ENCODE measurements at places on chromosomes 16 and 17. TPM values are rescaled to one million over a fixed set of nuclear protein-coding genes. Genes with fewer than 3 reads are reported as not detected.

GRCh38 chr17:3679531-3680126 is 11.0 kb downstream of the EMC6 start:
- H3K27me3 ChIP-seq, result peaks cover 9% of the 10 kb centered on the region
- DNase-seq, result no peak
- H3K4me1 ChIP-seq, result no peaks in the 10 kb centered on the region
- H3K36me3 ChIP-seq, result no peaks in the 10 kb centered on the region
- H3K27ac ChIP-seq, result no peak overlapping the region

GRCh38 chr17:21358682-21359482 is 17.3 kb upstream of the KCNJ12 start:
- no peak overlapping the region for H3K4me3 ChIP-seq
- no peak overlapping the region for H3K27ac ChIP-seq
- H3K27me3 ChIP-seq, result no peaks in the 10 kb centered on the region
- no peaks in the 10 kb centered on the region for H3K36me3 ChIP-seq

GRCh38 chr16:87332150-87332549 is 15.0 kb upstream of the C16orf95 start:
- H3K27ac ChIP-seq, result no peak overlapping the region
- no peaks in the 10 kb centered on the region for H3K27me3 ChIP-seq
- no peak overlapping the region for H3K4me3 ChIP-seq
- H3K4me1 ChIP-seq, result no peaks in the 10 kb centered on the region

- no peaks in the 10 kb centered on the region for H3K36me3 ChIP-seq
- no peak overlapping the region for H3K4me3 ChIP-seq
- DNase-seq, result peak; percentile 54
- peaks cover 11% of the 10 kb centered on the region for H3K4me1 ChIP-seq
- H3K27ac ChIP-seq, result peak overlapping the region; percentile 50
Observed at GRCh38 chr16:11264155-11264832, 4.8 kb downstream of the TNP2 start.

GRCh38 chr17:31413874-31414549 is 22.5 kb downstream of the RAB11FIP4 start:
- no peak overlapping the region for H3K4me3 ChIP-seq
- no peaks in the 10 kb centered on the region for H3K36me3 ChIP-seq
- no peaks in the 10 kb centered on the region for H3K4me1 ChIP-seq
- no peak for DNase-seq
- no peaks in the 10 kb centered on the region for H3K27me3 ChIP-seq
- no peak overlapping the region for H3K27ac ChIP-seq

- H3K4me1 ChIP-seq, result no peaks in the 10 kb centered on the region
- no peak overlapping the region for H3K27ac ChIP-seq
- no peak for DNase-seq
- peaks cover 6% of the 10 kb centered on the region for H3K27me3 ChIP-seq
- H3K36me3 ChIP-seq, result no peaks in the 10 kb centered on the region
Observed at GRCh38 chr16:24609417-24609739, 70.0 kb downstream of the RBBP6 start.

GRCh38 chr16:52537516-52537915 is 9.4 kb downstream of the TOX3 start:
- no peaks in the 10 kb centered on the region for H3K4me1 ChIP-seq
- no peak overlapping the region for H3K4me3 ChIP-seq
- H3K27me3 ChIP-seq, result no peaks in the 10 kb centered on the region
- no peaks in the 10 kb centered on the region for H3K36me3 ChIP-seq
- no peak overlapping the region for H3K27ac ChIP-seq

- no peaks in the 10 kb centered on the region for H3K4me1 ChIP-seq
- no peak for DNase-seq
- peaks cover 83% of the 10 kb centered on the region for H3K27me3 ChIP-seq
- no peak overlapping the region for H3K4me3 ChIP-seq
Observed at GRCh38 chr16:86502856-86503748, 7.2 kb upstream of the FOXF1 start.

DNA sequence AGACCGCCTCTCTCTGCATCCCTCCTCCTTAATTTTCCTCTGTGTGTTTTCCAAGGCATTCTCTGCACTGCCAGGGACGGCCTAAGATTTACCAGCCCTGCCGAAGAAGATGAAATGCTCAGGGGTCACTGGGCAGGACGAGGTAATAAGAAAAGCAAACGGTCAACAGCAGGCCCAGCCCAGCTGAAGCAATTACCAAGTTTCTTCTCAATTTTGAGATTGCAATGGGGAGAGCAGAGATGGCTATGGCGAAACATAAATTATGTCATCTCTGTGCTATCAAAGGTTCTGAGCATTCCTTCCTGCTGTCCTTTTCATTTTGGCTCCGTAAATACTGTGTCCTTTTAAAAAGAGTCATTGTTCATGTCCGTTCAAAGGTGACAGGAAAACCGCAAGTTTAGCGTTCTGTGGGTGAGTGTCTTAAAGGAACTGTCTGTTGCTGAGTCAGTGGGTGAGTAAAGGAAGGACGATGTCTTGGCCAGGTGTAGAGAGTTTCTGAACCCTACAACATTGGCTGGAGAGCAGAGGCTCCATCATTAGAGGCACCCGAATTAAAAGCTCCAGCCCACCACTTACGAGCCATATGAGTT is 753.9 kb upstream of the EEF2KMT start:
- no peaks in the 10 kb centered on the region for H3K27me3 ChIP-seq
- no peak for DNase-seq

GRCh38 chr16:26497896-26498295 is 568.8 kb upstream of the C16orf82 start:
- H3K4me3 ChIP-seq, result no peak overlapping the region
- no peaks in the 10 kb centered on the region for H3K4me1 ChIP-seq
- no peak overlapping the region for H3K27ac ChIP-seq
- H3K36me3 ChIP-seq, result no peaks in the 10 kb centered on the region
- DNase-seq, result no peak

DNA sequence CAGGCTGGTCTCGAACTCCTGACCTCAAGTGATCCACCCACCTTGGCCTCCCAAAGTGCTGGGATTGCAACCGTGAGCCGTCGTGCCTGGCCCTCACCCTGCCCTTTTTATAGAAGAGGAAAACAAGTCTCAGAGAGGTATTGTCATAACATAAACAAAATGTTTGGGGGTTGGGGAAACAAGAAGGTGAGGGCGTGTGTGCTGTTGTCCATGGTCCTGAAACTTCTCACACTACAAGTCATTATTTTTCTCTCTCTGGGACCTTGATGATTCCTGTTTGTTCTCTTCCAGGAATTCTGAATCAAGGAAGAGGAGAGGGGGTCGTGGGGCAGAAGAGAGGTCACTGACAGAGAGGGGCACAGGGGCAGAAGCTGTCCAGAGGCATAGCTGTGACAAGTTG is 160.2 kb upstream of the LHX1 start:
- peaks cover 3% of the 10 kb centered on the region for H3K27me3 ChIP-seq
- H3K27ac ChIP-seq, result no peak overlapping the region
- no peaks in the 10 kb centered on the region for H3K4me1 ChIP-seq
- DNase-seq, result no peak

- H3K36me3 ChIP-seq, result no peaks in the 10 kb centered on the region
- no peak overlapping the region for H3K27ac ChIP-seq
- DNase-seq, result no peak
- no peaks in the 10 kb centered on the region for H3K4me1 ChIP-seq
- H3K4me3 ChIP-seq, result no peak overlapping the region
Observed at GRCh38 chr16:48560692-48561091, 49.3 kb downstream of the N4BP1 start.

DNA sequence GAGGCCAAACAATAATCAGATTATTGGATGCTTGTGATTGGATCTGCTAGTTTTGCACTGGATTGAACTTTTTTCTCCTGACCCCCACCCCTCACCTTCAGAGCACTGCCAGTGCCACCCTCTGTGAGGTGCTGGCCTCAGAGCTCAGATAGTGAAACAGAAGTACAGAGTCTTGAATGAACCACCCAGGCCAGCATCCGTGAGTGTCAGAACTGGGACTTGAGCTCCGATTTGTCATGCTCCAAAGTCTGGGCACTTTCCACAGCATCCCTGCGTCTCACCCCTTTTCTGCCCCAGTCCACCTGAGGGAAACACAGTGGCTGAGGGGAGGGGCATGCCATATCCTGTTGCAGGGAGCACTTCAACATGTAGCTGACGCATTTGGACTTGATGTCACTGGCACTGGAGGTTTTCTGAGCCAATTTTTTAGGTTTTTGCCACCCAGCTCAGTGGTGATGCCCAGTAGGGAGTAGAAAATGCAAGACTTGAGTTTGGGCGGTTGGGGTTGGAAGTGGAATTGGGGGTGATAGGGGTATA is 47.3 kb downstream of the SMPD3 start:
- no peak overlapping the region for H3K27ac ChIP-seq
- no peaks in the 10 kb centered on the region for H3K4me1 ChIP-seq
- no peaks in the 10 kb centered on the region for H3K27me3 ChIP-seq
- DNase-seq, result no peak
- H3K36me3 ChIP-seq, result no peaks in the 10 kb centered on the region

- H3K36me3 ChIP-seq, result no peaks in the 10 kb centered on the region
- DNase-seq, result no peak
- no peak overlapping the region for H3K27ac ChIP-seq
- no peaks in the 10 kb centered on the region for H3K27me3 ChIP-seq
- H3K4me3 ChIP-seq, result no peak overlapping the region
Observed at GRCh38 chr17:49861150-49861884, 13.4 kb upstream of the TAC4 start.

- no peak overlapping the region for H3K4me3 ChIP-seq
- no peak for DNase-seq
- H3K27ac ChIP-seq, result no peak overlapping the region
- no peaks in the 10 kb centered on the region for H3K27me3 ChIP-seq
Observed at GRCh38 chr17:19242926-19243325, 5.8 kb downstream of the EPN2 start.

DNA sequence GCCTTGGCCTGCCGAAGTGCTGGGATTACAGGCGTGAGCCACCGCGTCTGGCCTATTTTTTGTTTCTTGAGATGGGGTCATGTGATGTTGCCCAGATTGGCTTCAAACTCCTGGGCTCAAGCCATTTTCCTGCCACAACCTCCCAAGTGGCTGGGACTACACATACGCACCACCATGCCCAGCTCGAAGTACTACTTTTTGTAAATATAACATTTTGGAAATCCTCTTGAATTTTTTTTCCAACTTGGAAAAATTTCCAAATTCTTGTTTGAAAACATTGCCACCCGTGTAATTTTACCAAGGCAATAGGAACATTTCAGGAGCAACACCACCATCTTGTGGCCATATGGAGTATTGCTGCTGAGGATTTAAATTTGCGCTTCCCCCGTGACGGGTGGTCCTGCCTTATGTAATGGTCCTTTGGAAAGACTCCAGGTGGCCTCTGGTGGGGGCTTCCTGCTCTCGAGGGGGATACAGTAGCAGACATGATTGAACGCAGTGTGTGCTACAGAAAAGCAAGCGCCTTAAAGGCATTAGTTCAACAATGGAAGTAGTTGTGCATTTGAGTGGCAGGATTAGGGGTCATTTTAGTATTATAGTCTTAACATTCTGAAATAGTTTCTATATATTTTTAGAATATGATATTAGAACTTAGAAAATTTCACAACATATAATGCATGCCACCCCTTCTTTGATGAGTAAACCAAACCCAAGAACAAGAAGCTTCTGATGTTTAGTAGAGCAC is 8.0 kb downstream of the FLYWCH1 start:
- H3K27ac ChIP-seq, result no peak overlapping the region
- H3K36me3 ChIP-seq, result no peaks in the 10 kb centered on the region
- peak; percentile 69 for DNase-seq
- H3K4me1 ChIP-seq, result no peaks in the 10 kb centered on the region

- H3K27ac ChIP-seq, result no peak overlapping the region
- no peaks in the 10 kb centered on the region for H3K27me3 ChIP-seq
- no peaks in the 10 kb centered on the region for H3K36me3 ChIP-seq
- H3K4me3 ChIP-seq, result no peak overlapping the region
- no peak for DNase-seq
- H3K4me1 ChIP-seq, result no peaks in the 10 kb centered on the region
Observed at GRCh38 chr16:14309001-14309886, 238.1 kb downstream of the MRTFB start.

GRCh38 chr17:75262112-75262606 is 480 bp downstream of the MRPS7 start:
- DNase-seq, result peak; percentile 40
- H3K36me3 ChIP-seq, result peaks cover 5% of the 10 kb centered on the region
- peak overlapping the region; percentile 93 for H3K4me3 ChIP-seq
- peak overlapping the region; percentile 81 for H3K27ac ChIP-seq

- peaks cover 17% of the 10 kb centered on the region for H3K27me3 ChIP-seq
- peaks cover 28% of the 10 kb centered on the region for H3K36me3 ChIP-seq
- no peak overlapping the region for H3K4me3 ChIP-seq
- H3K27ac ChIP-seq, result peak overlapping the region; percentile 63
- H3K4me1 ChIP-seq, result peaks cover 43% of the 10 kb centered on the region
- DNase-seq, result no peak
Observed at GRCh38 chr17:81000334-81000630, 8.6 kb downstream of the CHMP6 start.

GRCh38 chr17:19647697-19648474 is 665 bp upstream of the ALDH3A2 start:
- H3K4me1 ChIP-seq, result peaks cover 13% of the 10 kb centered on the region
- H3K27me3 ChIP-seq, result no peaks in the 10 kb centered on the region
- peak overlapping the region; percentile 87 for H3K27ac ChIP-seq

DNA sequence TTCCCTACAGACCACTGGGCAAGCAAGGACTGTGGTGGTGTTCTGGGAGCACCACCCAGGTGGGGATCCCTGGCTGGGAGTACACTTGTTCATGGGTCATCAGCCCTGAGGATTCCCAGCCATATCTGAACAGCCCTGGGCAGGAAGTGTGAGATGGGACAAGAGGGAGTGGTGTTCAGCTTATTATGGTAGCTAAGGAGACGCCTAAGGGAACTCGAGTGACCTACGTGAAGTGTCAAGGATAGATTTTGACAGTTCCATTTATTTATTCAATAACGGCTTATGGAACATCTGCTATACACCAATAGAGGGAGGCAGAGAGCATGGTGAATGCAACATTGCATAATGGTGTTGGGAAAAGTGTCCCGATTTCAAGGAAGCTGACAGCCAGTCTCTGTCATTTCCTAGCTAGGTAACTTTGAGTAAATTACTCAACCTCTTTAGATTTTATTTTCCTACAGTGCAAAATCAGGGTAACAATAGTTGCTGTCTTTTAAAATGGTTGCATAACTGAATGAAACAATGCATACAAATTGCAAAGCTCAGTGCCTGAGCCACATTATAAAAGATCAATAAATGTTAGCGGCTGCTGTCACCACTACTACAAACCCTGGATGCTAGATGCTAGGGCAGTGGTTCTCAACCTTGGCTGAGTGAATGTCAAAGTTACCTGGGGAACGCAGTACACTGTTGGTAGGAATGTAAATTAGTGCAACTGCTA is 534.1 kb downstream of the GRIN2A start:
- no peaks in the 10 kb centered on the region for H3K4me1 ChIP-seq
- no peaks in the 10 kb centered on the region for H3K27me3 ChIP-seq
- peak; percentile 26 for DNase-seq
- no peak overlapping the region for H3K27ac ChIP-seq

GRCh38 chr16:75053791-75054555 is 55.1 kb downstream of the ZNRF1 start:
- H3K4me1 ChIP-seq, result peaks cover 10% of the 10 kb centered on the region
- no peak overlapping the region for H3K4me3 ChIP-seq
- H3K27ac ChIP-seq, result peak overlapping the region; percentile 63
- no peaks in the 10 kb centered on the region for H3K36me3 ChIP-seq

GRCh38 chr17:29699283-29699682 is 76.6 kb upstream of the CORO6 start:
- no peaks in the 10 kb centered on the region for H3K27me3 ChIP-seq
- no peaks in the 10 kb centered on the region for H3K36me3 ChIP-seq
- H3K4me1 ChIP-seq, result no peaks in the 10 kb centered on the region
- H3K27ac ChIP-seq, result peak overlapping the region; percentile 20

Gene RPTOR
- total RNA-seq, result 21.2 TPM

Gene SYT17
- total RNA-seq, result 5.5 TPM

Gene C16orf54
- total RNA-seq, result 1.7 TPM

Gene CDC6
- total RNA-seq, result 8.5 TPM

Gene DHRS7C
- total RNA-seq, result 0.40 TPM

Gene NXPH3
- 2.1 TPM for total RNA-seq

Gene C16orf95
- total RNA-seq, result 9.7 TPM

Gene QPRT
- 54.7 TPM for total RNA-seq
